LHCN-M2 (cell line): ENCODE measurements at places on chromosomes 3 and 15. TPM values are rescaled to one million over a fixed set of nuclear protein-coding genes. Genes with fewer than 3 reads are reported as not detected.

DNA sequence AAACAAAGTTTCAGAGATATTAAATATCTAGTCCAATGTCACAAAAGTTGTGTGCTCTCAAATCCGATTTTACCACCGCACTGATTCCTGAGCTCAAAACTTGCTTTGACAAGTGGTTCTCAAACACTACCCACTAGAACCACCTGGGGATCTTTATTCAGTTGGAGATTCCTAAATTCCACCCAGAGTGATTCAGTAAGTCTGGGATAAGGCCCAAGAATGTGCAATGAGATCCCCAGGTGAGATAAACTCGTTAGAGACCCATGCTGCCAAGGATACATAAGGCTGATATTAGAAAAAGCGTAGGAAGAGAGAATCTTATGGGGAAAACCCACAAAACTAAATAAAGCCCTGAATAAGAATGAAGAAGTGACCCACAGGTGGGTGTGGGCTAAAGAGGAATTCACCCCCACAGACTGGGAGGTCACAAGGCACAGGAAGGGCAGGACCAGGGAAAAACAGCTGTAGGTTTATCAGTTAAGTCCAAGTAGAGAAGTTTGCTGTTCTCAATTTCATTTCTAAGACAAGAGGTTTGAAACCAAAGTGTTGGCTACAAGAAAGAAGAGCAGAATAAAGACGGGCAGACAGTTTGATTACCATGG lies 11.5 kb upstream of the RPS17 start:
- no peak for DNase-seq

DNA sequence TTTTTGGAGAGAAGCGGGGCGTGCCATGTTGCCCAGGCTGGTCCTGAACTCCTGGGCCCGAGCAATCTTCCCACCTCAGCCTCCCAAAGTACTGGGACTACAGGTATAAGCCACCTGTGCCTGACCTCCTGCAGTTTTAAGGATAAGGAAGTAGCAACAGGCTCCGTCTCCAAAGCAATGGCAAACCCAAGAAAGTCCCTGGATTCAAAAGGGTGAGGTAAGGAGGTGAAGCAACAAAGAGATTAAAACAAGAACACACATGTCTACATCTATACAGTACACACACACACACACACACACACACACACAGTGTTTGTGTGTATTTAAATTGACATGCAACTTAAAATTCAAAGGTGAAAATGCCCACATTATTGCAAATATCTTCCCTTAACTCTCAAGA lies 58.9 kb downstream of the ABCC5 start:
- no peak for DNase-seq

PLSCR5 gene
- not detected in 2 replicates for total RNA-seq

IL17RD gene
- total RNA-seq: 0.51 and 0.92 TPM in 2 replicates

DNA sequence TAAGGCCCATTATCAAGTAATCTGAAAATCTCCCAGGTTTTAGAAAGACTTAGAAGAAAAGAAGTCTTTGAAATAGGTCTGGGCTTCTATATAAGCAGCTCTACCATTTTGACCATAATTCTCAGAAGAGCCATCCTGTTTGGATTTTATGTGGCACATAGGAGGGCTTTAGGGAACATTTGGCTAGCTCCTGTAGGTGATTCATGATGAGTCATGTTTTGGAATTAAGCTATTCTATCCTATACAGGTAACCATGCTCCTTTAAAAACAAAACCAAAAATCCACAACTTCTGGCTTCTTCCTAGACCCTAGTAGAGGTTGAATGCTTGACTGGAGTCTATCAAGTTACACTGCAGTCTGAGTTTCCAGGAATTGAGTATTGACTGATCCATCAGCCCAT lies 8.9 kb downstream of the SST start:
- DNase-seq: no peak

DNA sequence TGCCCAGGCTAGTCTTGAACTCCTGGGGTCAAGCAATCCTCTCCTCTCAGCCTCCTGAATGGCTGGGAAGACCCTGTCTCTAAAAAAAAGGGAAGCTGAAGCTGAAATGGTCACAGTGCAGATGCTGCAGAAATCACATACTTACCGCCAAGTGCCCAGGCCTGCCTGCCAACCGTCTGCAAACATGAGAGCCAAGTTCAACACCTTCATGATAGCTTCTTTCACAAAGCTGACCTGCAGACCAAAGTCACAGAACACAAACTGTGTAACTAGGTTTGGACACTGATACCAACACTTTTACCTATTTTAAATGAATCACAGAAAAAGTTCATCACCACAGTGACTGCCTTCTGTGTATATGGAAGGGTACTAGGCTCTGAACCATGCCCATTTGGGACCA lies 22.8 kb upstream of the CYFIP1 start:
- DNase-seq: no peak

RFTN1 gene
- total RNA-seq: 51.6 and 58.2 TPM in 2 replicates

P3H2 gene
- total RNA-seq: 7.8 and 7.9 TPM in 2 replicates

GOLGA8T gene
- not detected in 2 replicates for total RNA-seq

DNA sequence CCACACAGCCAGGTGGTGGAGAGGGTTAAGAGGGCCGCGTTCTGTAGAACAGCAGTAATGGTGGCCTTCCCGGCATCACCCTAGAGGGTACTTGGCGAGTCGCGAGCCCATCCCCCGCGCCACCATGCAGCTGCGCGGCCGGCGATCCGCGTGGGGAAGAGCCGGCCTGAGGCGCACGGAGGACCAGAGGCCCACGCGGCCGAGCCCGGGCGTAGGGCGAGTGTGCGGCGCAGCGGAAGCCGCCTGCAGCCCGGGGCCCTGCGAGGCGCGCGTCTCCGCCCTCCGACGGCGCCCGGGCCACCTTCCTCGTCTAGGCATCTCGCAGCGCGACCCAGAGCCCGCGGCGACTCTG lies 423 bp downstream of the TKT start:
- DNase-seq: peak; percentile 30

DNA sequence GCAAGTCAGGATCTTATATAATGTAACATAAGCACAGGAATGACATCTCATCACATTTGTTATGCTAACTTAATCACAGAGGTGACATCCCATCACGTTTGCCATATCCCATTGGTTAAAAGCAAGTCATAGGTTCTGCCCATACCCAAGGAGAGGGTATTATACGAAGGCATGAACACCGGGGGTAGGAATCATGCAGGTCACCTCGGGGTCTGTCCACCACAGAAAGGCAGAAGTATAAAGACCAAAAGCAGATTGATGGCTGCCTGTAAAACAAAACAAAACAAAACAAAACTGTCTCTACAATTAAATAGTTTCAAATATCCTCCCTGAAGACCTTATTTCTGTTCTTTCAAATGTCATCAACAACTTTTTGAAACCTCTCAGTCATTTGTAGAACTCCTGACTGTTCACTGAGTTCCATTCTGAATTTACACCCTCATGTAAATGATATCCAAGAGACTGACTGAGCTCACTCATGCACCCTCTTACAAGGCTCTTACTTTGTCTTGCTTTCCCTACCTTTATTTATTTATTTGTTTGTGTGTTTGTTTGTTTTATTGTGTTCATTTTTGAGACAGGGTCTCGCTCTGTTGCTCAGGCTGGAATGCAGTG lies 22.7 kb upstream of the ZNF639 start:
- no peak for DNase-seq

DNA sequence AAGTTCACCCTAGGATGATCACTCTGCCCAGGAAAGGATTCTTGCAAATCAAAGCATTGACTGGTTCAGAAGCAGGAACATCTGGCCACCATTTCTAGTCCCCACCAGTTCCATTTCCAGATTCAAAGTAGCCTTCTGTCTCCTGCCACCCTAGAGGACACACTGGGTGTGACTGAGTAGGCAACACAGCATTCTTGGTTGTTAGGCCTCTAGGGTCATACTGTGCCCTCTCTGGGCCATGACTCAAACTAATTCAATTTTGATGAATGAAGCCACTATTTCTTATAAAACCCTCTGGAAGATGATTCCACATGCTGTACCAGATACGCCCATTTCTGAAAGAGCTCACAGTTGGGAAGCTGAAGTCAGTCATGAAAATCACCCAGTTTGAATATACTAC lies 69.7 kb downstream of the WDR76 start:
- no peak for DNase-seq

- no peak for DNase-seq
Observed at GRCh38 chr3:31562525-31562924, 29.8 kb downstream of the STT3B start.

DNA sequence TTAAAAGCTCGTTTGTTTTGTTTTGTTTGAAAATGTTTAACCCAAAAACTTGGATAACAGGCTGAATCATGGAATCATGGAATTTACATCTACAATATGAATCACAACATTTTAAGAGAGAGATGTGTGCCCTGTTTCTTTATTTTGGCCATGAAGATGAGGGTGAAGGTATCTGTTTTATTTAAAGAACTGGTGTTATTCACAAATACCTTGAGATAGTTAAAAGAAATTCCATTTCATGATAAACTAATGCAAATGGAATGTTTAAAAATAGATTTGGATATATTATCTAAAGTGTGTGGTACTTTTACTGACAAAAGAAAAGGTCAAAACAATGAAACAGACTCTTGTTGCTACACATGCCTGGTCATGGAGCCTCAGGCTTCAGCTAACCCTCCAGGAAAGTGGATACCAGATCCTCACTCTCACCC lies 486.0 kb upstream of the CFAP20DC start:
- DNase-seq: peak; percentile 12

ABHD5 gene
- total RNA-seq: 32.3 and 34.6 TPM in 2 replicates

- DNase-seq: no peak
Observed at GRCh38 chr3:97391167-97391566, 373.4 kb upstream of the ARL6 start.

DNA sequence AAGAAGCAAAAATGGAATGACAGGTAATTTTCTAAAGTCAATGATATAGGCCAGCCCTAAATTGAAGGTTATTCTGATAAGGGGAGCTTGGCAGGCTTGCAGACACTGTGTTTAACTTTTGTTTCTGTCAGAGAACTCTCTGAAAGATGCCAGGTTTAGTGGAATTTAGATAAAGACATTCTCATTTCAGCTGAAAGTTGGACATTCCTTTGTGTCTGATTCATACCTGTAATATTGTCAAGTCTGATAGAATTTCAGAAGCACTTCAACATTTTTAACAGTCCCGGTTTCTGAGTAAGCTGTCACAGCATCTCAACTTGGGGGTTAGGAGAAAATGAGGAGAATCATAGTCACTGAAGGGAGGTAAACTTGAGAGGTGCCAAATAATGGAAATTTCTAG lies 84.0 kb downstream of the DIPK2A start:
- peak; percentile 67 for DNase-seq

PAQR5 gene
- total RNA-seq: 13.0 and 13.9 TPM in 2 replicates

- DNase-seq: no peak
Observed at GRCh38 chr15:69226023-69226355, 65.6 kb downstream of the GLCE start.

DNA sequence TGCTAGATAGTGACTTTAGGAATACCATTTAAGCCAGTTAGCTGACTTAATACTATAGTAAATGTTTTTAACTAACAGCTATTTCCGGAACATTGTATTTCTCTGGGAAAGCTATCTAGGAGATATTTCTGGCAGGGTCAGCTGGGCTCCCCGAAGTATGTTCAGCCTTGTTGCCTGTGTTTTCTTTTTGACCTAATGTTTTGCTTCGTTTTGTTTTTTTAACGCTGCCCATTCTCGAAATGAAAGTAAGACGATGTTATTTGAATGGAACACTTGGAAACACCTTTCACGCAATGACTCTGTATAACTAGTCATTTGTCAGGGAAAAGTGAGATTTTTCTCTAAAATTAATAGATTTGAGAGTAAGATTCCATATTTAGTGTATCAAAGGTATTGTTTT lies 702.9 kb upstream of the NAALADL2 start:
- no peak for DNase-seq

DNA sequence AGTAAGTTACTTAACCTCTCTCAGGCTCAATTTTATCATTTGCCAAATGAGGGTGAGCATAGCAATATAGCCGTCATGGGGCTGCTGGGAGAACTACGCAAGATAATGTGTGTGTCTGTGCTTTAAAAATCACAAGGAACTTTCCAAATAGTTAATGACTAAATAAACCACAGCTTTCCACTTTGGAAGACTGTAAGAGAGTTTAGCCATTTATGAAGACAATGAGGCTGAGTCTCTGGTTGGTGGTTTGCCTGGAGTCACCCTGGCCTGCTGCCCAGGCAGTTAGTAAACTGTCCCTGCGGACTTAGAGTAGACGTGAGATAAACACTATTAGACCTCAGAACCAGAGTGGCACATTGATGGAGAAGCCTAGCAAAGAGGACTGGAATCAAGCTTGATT lies 357.7 kb downstream of the CLSTN2 start:
- peak; percentile 93 for DNase-seq

PFN2 gene
- 163 and 227 TPM in 2 replicates for total RNA-seq

DNA sequence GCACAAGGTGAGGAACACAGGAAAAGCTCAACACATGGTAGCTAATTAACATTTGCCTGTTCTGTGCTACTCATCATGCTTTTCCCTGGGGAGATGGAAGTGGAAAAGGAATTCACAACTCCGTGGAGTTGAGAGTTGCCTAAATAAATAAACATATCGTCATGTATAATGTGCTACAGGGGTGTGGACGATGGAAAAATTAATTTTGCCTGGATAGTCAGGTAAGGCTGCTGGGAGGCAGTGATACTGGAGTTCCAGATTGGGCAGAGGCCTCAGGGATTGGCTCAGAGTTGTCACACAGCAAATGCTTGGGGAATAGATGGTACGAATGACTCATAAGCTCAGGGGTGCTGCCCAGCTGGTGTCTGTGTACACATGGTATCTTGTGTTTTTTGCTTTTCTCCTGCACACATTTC lies 3.1 kb upstream of the ABHD6 start:
- peak; percentile 69 for DNase-seq

DNA sequence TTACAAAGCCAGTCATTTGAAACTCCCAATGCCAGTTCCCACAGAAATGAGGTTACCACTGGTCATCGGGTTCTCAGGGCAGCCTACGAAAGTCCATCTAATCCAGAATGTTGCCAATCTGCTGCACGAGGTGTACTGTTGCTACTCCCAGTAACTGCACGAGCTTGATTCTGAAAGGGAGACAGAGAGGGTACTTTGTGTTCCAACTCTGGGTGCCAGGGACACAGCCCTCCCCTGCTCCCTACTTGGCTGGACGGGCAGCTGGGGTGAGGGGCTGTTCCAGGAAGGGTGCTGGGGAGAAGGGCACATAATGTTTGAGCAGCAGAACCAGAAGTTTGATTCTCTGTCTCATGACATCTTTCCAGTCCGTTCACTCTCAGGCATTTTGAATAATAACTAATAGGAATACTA lies 27.1 kb upstream of the OSBPL11 start:
- DNase-seq: no peak

CCDC9B gene
- 9.8 and 12.1 TPM in 2 replicates for total RNA-seq

CLEC3B gene
- 0.38 and 0.40 TPM in 2 replicates for total RNA-seq

SHF gene
- total RNA-seq: 8.8 and 14.2 TPM in 2 replicates

AMIGO3 gene
- 1.9 and 2.3 TPM in 2 replicates for total RNA-seq

GRCh38 chr3:51391075-51391565 lies at the start of gene RBM15B:
Gene RBM15B (plus strand): TSS chr3:51391285. CDS start chr3:51391400, 115 bp downstream.
- peak; percentile 94 for DNase-seq
